ENCODE measurements at places on chromosomes 16 and 17.

- DNase-seq, result no peak
These were observed 15.4 kb downstream of the KCNJ2 start for GRCh38 chr17:70184770-70185169.

- DNase-seq, result no peak
These were observed 56.1 kb downstream of the NT5M start for GRCh38 chr17:17359271-17359670.

DNA sequence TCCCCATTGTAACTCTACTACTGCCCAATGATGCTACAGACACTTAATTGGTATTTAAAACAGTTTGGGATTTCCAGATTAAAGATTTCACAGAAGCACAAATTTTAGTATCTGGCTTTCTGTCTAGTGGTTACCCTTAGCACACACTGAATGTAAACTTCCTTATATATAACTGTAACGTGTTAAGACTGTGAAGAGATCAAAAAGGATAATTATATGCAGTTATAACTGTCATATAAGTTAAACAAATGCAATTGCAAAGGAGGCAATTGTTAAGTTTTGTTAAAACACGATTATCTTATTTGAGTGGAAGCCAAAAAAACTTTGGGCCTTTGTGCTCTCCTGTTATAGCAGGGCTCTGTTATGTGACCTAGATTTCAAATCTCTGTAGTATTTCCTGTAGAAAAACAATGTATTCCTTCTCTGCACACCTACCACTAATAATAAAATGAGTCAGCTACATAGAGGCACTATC, 147.9 kb downstream of the STXBP4 start:
- no peak for DNase-seq

DNA sequence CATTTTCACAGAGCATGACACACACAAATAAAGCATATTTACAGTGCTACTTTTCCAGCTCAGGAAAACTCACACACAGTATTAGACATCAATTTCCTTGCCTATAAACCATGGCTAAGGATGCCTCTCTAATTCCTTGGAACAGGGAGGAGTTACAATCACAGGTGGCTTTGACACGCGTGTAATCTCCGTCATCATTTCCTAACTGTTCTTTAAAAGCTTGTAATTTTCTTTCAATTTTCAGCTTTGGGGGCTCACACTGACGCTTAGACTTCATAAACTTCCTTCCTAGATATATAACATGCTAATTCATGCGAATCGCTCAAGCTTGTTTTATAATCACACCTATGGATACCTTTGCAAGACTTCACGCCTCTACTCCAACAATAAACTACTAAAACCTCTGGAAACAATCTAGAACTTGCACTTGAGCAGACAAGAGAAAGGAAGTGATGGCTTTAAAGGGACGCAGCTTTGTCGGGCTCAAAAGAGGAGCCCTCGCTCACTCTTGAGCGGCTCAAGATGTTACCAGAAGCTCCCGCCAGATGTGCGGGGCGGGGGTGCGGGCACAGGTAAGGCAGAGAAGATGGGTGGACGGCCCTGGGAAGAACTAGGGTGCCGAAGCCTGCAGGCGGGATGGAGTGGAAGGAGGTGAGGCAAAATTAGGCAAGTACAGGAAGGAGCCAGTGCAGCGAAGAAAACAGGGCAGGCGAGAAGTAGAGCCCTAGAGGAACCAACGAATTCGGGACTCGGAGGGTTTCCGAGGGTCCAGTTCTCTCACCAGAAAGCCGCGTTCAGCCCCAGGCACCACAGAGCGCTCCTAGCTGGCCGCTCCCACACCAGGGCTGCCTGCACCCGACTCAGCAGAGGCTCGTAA, 631 bp downstream of the RETREG3 start:
- DNase-seq, result peak; percentile 1

DNA sequence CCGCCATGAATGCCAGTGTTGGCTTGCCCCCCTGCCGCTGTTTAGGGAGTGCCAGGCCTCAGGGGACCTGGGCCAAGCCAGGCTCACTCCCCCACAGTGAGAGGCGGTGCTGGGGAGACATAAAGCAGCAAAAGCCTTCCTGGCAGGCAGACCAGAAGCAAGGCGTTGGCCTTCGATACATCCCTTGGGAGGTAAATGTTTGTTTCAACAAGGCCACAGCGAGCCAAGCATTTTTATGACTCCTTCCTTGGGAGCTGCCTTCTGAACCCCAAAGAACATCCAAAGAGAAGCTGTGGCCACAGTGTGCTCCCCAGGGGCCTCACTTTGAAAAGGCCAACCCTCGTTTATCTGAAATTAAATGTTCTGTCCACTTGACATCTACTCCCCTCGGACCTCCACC, 119.7 kb upstream of the CIBAR2 start:
- DNase-seq, result no peak

- DNase-seq, result no peak
These were observed 13.6 kb downstream of the CHD9 start for GRCh38 chr16:53068423-53068833.

DNA sequence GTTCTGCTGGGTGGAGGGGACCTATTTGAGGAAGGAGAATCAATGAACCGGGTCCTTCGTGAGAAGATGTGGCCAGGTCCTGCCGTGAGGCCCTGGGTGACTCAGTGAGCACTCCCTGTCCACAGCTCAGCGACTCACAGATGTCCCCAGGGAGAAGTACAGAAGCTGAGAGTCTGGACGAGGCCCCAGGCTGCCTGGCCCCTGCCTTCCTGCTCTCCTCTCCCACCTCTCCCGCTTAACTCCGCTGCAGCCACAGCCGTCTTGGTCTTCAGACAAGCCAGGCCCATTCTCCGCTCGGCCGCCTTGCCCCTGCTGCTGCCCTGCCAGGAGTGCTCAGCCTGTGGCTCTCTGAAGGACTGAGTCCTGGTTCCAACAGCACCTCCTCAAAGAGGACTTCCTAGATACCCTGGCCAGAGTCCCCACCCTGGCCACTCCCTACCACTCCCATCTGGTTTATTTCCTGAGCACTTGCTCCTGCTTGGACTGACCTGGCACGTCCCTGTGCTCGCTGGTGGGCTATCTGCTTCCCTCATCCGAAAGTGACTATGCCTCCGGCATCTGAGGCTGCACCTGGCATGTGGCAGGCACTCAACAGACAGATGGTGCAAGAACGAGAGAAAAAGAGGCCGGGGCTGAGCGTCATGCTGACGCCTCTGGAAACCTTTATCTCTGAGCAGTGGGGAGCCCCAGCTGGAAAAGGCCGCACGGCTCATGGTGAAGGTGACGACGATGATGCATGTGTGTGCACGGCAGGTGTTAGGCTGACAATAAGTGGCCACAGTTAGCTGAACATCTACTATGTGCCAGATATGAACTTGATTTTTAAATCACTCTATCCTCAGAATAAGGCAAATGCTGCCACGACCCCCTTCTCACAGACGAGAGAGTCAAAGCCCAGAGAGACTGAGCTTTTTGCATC, 9.2 kb upstream of the TNFRSF13B start:
- DNase-seq, result no peak

- DNase-seq, result no peak
These were observed 4.5 kb upstream of the ITGAX start for GRCh38 chr16:31350275-31351005.

- DNase-seq, result no peak
These were observed 26.1 kb downstream of the CDH1 start for GRCh38 chr16:68762996-68763756.

DNA sequence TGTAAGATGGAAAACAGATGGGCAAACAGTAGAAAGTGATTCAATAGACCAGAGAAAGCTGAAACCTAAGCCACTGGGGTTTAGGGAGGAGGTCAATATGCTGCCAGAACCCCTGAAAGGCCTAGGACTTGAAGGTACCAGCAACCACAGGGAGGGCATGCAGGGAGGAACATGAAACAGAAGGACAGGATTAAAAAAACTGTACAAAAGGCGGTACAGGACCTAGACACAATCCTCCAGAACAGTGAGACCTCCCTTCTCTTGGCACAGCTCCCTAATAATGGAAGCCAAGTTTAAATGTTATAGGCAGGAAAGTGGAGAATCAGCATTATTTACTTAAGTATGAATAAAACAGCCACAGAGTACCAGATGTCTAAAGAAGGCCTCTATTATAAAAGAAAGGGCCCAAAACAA, 105.5 kb downstream of the SPAG9 start:
- no peak for DNase-seq

DNA sequence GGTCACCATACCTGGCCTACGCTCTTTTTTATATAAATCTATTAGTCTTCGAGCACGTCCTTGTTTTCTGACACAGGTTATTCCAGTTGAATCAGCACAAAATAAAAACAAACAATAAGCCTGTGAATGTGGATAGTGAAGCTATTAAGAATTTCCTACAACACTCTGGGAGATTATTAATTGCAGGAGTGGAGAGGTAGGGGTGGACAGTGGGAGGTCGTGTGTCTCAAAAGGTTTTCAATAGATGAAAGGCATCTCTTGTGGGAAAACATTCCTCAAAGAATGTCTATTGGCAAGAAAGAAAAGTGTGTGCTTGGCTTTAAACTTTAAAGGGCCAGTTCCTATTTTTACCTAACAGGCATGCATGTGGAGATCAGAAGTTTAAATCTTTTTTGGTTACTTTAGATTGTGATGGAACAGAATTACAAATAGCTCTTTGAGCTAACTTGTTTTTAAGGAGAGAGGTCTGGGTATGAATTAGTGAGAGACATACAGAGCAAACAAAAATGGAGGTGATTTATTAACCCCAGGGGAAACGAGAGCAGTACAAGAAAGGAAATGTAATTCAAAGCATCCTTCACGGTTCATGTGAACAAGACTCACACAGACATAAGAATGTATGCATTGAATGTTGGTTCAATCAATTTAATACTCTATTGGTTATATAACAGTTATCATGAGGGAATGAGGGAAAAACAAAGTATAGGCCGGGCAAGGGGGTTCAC, 9.0 kb downstream of the SMYD4 start:
- DNase-seq, result no peak

- no peak for DNase-seq
These were observed 44.8 kb downstream of the ABCC12 start for GRCh38 chr16:48110982-48111381.

GRCh38 chr17:3710951-3711383, 12.7 kb upstream of the HASPIN start:
- DNase-seq, result peak; percentile 97

DNA sequence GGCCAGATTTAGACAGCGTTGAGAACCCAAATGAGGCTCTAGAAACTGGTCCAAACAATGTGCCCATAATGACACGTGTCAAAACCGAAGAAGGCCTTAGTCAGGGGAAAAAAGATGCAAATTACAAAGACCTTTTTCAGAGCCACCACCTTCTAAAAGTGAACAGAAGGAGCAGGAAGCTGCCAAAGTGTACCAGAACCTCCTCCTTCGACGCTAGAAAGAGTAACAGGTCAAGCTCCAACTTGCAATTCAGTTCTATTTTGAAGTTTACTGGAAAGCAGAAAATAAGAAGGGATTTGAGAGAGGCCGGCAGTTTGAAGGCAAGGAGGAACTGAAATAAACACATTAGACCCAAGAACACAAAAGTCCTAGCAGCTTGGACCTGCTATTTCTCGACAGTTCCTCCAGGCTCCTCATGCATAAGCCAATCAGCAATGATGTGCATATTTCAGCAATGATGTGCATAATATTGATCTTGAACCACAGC, 61.8 kb downstream of the XYLT1 start:
- no peak for DNase-seq

DNA sequence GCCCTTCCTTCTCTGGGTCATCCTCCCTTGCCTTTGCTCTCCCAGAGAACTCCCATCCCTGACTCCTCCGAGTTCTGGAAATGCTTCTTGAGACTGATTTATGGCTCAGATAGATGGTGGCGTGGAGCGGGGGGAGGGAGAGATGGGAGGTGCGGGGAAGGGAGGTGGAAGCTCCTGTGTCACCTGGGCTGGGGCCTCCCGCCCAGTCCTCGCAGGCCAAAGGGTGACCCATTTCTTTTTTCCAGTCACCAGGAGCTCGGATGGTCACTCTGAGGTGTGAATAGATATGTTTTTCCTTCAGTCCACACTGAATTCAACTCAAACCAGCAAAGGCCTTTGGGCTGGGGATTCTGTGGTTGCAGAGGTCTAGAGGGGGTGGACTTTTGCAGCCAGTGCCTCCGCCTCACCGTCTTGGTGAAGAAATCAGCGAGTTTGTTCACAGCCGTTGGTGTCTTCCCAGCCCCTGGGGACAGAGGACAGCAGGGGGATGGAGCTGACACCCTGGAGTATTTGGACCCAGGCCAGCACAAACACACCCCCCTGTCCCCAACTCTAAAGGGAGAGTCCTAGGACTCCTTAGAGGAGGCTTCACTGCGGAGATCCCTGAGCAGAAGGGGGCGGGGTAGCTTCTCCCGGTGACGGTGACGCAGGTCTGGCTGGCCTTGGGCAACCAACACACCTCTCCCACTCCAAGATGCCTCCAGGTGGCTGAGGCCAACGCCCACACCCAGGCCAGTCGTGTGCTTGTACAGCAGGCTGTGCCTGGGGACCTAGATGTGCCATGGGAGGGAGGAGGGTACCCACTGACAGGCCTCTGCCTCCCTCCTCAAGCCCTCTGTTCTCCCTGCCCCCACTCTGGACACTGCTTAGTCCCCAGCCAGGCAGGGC, 80.6 kb downstream of the AMFR start:
- no peak for DNase-seq

DNA sequence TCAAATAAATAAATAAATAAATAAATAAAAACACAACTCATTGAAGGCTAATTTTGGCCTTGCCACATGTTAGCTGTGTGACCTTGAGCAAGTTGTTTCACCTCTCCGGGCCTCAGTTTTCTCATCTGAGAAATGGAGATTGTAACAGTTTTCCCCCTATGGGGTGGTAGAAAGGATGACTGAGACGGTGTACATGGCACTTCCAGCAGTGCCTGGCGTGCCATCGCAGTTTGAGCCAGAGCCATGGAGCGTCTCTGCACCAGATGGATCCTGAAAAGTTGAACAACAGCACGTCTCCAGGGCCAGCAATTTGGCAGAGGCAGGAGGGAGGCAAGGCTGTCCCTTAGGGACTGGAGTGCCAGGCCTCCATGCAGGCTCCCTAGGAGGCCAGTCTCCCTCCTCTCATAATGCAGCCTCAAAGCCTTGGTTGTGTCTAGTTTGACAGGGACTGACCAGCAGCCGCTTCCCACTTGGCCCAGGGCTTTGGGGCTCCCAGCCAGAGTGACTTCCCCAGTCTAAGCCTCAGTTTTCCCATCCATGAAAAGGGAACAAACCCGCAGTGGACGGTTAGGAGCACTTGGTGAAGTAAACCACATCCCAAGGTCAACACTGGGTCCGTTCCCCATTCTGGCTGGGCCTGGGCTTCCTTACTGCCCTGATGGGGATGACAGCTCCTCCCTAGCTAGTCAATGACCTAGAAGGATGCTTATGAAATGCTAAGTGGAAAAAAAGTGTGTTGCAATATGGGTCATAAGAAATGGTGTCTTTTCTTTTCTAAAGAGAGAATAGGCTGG, 19.3 kb downstream of the SOCS1 start:
- no peak for DNase-seq

- no peak for DNase-seq
These were observed 3.1 kb upstream of the SPATA32 start for GRCh38 chr17:45264988-45265387.
